ENCODE measurements at places on chromosomes 12 and 14. TPM values are rescaled to one million over a fixed set of nuclear protein-coding genes. Genes with fewer than 3 reads are reported as not detected.

Gene ACOT4
- polyA plus RNA-seq: 1.8 TPM

Gene FGF6
- polyA plus RNA-seq: not detected

Gene SMIM41
- polyA plus RNA-seq: 7.6 TPM

Gene POLE2
- 4.6 TPM for polyA plus RNA-seq

Gene ACYP1
- 11.6 TPM for polyA plus RNA-seq

Gene GLIPR1L1
- not detected for polyA plus RNA-seq

Gene PYGL
- polyA plus RNA-seq: 85.4 TPM

Gene ASB2
- polyA plus RNA-seq: 2.9 TPM

Gene OS9
- polyA plus RNA-seq: 356 TPM

Gene KLHDC2
- 33.9 TPM for polyA plus RNA-seq

Gene NXPH4
- 0.16 TPM for polyA plus RNA-seq

Gene APOF
- polyA plus RNA-seq: not detected

Gene DPY19L2
- 0.56 TPM for polyA plus RNA-seq

Gene NEMP1
- polyA plus RNA-seq: 3.7 TPM

Gene BATF
- 74.3 TPM for polyA plus RNA-seq

Gene CRACR2A
- polyA plus RNA-seq: 1.4 TPM

All from lung (tissue), 17 donors.